ENCODE measurements at places on chromosomes 2 and 18. TPM values are rescaled to one million over a fixed set of nuclear protein-coding genes. Genes with fewer than 3 reads are reported as not detected.

- no peaks in the 10 kb centered on the region for H3K36me3 ChIP-seq
- H3K27ac ChIP-seq: no peak overlapping the region
- no peak for DNase-seq
- no peak overlapping the region for H3K4me3 ChIP-seq
- no peaks in the 10 kb centered on the region for H3K4me1 ChIP-seq
These were observed 89.0 kb downstream of the ZNF532 start for GRCh38 chr18:58953627-58954026.

GRCh38 chr2:57733956-57734355 lies 312.6 kb upstream of the VRK2 start:
- no peak overlapping the region for H3K27ac ChIP-seq
- DNase-seq: no peak
- H3K27me3 ChIP-seq: no peaks in the 10 kb centered on the region
- no peaks in the 10 kb centered on the region for H3K36me3 ChIP-seq
- no peak overlapping the region for H3K4me3 ChIP-seq
- H3K4me1 ChIP-seq: no peaks in the 10 kb centered on the region

- H3K36me3 ChIP-seq: no peaks in the 10 kb centered on the region
- H3K27me3 ChIP-seq: no peaks in the 10 kb centered on the region
- DNase-seq: no peak
These were observed 58.2 kb downstream of the KCNG3 start for GRCh38 chr2:42435628-42436027.

GRCh38 chr2:228329282-228329681 lies 147.8 kb upstream of the SPHKAP start:
- H3K4me3 ChIP-seq: no peak overlapping the region
- no peak overlapping the region for H3K27ac ChIP-seq
- no peaks in the 10 kb centered on the region for H3K27me3 ChIP-seq

DNA sequence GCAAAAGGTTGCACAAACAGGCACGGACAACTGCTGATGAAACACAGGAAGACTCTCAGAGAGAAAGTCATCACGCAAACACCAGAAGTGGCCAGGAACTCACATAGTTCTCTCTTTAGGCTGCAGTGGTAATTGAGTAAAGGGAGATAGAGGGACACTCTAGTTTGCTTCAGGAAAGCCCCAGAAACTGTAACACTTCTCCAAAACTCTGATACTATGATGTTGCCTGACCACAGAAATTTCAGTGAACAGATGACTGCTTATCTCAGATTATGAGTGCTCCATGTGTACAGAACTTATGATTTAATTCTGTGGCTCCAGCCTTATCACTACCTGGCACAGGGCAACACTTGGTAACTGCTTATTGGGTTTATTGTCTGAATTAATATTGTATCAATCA lies 311.5 kb upstream of the GYPC start:
- no peaks in the 10 kb centered on the region for H3K27me3 ChIP-seq
- no peak for DNase-seq
- no peak overlapping the region for H3K4me3 ChIP-seq
- no peaks in the 10 kb centered on the region for H3K4me1 ChIP-seq

GRCh38 chr2:201790291-201790690 lies 9.6 kb upstream of the ALS2 start:
- H3K27ac ChIP-seq: no peak overlapping the region
- H3K4me3 ChIP-seq: no peak overlapping the region
- DNase-seq: no peak
- H3K27me3 ChIP-seq: no peaks in the 10 kb centered on the region

The MC4R gene
- not detected for total RNA-seq

The DPP4 gene
- total RNA-seq: 7.5 TPM

DNA sequence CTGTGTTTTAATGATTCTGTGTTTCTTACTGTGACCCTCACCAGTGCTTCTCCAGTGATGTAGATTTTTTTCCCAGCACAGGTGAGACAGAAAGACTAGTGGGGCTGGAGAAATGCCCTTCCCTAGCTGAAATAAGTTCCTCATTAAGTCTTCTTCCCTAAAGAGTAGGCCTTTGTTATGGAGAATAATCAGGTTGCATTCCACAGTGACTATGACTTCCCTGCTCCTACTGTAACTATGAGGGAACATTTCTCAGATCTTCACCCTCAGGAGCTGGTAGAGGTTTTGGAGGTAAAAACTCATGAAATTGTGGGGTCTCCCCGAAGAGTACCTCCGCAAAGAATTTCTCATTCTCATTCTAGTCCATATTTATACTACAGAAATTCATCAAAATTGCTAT lies 286.2 kb downstream of the GRB14 start:
- DNase-seq: no peak
- H3K4me1 ChIP-seq: no peaks in the 10 kb centered on the region
- no peaks in the 10 kb centered on the region for H3K27me3 ChIP-seq
- H3K27ac ChIP-seq: no peak overlapping the region

DNA sequence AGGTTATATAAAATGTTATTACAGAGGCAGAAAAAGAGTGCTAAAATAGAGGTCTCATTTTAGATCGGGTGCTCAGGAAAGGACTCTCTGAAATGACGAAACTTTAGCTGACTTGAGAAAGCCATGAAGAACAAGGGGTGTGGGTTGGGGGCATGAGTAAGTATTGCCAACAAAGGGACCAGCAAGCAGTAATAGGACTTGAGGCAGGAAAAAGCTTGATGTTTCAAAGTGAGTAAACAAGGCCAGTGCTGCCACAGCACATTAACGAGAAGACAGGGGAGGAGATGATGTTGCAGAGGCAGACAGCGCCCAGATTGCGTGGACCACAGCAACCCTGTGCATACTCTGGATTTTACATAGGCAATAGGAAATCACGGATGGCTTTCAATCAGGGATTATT lies 318.8 kb downstream of the ZEB2 start:
- H3K27ac ChIP-seq: no peak overlapping the region
- no peak for DNase-seq
- no peaks in the 10 kb centered on the region for H3K27me3 ChIP-seq
- H3K36me3 ChIP-seq: no peaks in the 10 kb centered on the region
- H3K4me1 ChIP-seq: no peaks in the 10 kb centered on the region

GRCh38 chr2:168035458-168035857 lies 211.9 kb downstream of the STK39 start:
- no peaks in the 10 kb centered on the region for H3K36me3 ChIP-seq
- H3K4me3 ChIP-seq: no peak overlapping the region
- no peaks in the 10 kb centered on the region for H3K4me1 ChIP-seq
- no peak overlapping the region for H3K27ac ChIP-seq

The COX7A2L gene
- 149 TPM for total RNA-seq

- H3K36me3 ChIP-seq: no peaks in the 10 kb centered on the region
- H3K4me1 ChIP-seq: no peaks in the 10 kb centered on the region
- H3K27ac ChIP-seq: peak within 1 kb of the TSS; percentile 71
- peak within 1 kb of the TSS; percentile 58 for H3K4me3 ChIP-seq
- H3K27me3 ChIP-seq: peaks cover 95% of the 10 kb centered on the region
These were observed at the start of gene EN1 for GRCh38 chr2:118846953-118847761. EN1 (minus strand) TSS chr2:118847648; CDS start chr2:118847167, 481 bp downstream.

The SCLY gene
- 12.1 TPM for total RNA-seq

DNA sequence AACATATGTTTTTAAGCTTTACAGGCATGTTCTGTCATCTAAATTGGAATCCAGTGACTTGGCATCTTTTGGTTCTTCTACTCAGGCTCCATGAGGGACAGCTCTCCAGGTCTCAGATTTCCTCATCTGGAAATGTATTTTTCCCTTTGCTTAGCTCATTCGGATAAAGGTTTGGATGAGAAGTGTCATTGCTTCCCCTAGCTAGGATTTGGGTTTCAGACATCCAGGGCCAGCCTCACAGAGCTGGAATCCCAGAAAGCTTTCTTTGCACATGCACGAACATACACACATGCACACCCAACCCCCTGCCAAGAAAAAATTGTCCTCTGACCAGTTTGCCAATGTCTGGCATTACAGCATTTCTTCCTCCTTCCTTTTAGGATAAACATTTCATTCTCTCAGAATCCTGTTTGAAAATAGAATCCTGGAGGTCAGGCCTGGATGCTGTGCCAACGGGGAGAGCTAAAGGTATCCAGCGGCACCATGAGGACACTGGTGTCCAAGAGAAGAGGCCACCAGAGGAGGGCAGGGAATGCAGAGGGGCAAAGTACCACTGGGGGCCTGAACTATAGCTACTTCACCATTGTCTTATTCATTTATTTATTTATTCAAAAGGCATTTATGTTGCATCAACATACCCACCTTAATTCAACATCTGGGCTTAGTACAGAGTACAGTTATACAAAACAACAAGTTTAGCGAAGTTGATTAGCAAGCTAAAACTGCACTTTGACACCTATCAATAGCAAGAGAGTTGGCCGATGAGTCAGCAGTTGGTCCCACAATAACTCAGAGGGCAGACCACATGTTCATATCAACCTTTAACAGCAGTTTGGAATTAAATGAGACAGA lies 97.9 kb upstream of the ATL2 start:
- no peaks in the 10 kb centered on the region for H3K27me3 ChIP-seq
- H3K36me3 ChIP-seq: no peaks in the 10 kb centered on the region
- H3K4me1 ChIP-seq: no peaks in the 10 kb centered on the region

DNA sequence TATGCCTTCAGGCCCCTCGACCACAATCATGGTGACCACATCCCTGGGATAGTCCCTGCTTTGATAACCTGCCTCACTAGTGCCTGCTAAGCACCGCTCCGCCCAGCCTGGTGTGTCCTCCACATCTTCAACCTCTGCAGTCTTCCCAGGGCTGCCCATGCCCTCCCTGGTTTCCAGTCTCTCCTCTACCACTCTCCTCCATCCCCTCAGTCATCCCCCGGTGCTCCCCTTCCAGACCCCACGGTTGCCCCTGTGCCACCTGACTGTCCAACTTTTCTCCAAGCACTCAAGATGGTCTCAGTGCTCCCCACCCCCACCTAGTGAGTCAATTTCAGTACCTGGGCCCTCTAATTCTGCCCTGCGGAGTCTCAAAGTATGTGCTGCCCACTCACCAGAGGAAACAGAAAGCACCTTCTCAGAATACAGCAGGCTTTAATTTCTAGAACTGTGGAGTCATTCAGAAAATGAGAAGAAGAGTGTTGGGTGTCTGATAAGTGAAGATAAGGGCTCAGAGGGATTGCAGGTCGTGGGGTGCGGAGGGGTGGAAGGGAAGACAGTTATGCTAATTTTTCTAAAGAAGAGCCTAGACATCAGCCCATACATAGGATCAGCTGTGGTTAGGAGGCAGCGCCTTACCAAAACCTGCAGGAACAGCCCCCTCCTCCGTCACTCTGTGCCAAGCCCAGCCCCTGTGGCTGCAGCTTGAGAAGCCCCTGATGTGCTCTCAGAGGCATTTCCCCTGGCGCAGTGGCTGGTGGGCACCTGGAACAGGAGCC lies 53.6 kb upstream of the CAB39 start:
- H3K36me3 ChIP-seq: no peaks in the 10 kb centered on the region
- DNase-seq: no peak
- no peaks in the 10 kb centered on the region for H3K4me1 ChIP-seq
- H3K27me3 ChIP-seq: no peaks in the 10 kb centered on the region
- H3K4me3 ChIP-seq: no peak overlapping the region

The CD302 gene
- 61.0 TPM for total RNA-seq

Data from breast epithelium (tissue), 4 donors.